Activated CD4-positive, alpha-beta memory T cell treated with anti-CD3 and anti-CD28 coated beads, Interleukin-2, amount 10 ng/mL, durations not matched to agents 7 days and 5 days (primary cell): ENCODE measurements at places on chromosomes 7 and 10. TPM values are rescaled to one million over a fixed set of nuclear protein-coding genes. Genes with fewer than 3 reads are reported as not detected.

DNA sequence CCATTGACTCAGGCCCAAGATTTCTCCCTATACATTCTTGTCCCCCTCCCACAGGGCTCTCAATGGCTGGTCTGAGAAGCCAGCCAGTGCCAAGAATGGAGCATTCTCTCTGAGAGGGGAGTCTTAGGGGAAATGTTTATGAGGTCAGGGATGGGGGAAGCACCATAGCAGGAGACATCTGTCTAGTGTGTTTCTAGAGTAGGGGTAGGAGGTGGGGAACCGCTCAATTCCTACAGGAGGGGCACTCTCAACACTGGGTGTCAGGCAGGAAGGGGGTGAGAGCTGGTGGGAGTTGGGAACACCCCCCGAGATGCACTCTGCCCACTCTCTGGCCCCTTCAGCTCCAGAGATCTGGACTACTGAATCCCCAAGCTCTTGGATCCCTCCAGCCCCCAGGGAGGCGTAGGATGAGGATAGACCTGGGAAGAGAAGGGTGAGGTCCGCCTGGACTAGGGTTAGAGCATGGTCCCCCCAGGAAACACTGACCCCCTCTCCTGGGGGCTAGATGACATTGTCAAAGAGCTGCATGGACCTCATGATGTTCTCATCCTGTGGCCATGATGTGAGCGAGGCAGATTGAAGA is 8.7 kb upstream of the OGA start:
- DNase-seq, result no peak

- no peak for DNase-seq
Observed at GRCh38 chr7:123944395-123944794, 19.4 kb downstream of the SPAM1 start.

DNA sequence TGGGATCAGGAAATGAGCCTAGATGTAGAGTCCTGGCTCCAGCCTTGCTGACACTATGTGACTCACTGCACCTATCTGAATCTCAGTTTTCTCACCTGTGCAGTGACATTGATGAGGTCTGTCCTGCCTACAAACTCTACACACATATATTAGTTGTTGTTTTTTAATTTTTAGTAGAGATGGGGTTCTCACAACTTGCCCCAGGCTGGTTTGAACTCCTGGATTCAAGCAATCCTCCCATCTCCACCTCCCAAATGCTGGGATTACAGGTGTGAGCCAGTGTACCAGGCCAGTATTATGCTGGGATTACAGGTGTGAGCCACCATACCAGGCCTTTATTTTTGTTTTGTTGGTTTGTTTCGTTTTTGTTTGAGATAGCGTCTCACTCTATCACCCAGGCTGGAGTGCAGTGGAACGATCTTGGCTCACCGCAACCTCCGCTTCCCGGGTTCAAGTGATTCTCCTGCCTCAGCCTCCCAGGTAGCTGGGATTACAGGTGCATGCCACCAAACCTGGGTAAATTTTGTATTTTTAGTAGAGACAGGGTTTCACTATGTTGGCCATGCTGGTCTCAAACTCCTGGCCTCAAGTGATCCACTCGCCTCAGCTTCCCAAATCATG is 11.8 kb upstream of the DDIT4 start:
- DNase-seq, result no peak

DNA sequence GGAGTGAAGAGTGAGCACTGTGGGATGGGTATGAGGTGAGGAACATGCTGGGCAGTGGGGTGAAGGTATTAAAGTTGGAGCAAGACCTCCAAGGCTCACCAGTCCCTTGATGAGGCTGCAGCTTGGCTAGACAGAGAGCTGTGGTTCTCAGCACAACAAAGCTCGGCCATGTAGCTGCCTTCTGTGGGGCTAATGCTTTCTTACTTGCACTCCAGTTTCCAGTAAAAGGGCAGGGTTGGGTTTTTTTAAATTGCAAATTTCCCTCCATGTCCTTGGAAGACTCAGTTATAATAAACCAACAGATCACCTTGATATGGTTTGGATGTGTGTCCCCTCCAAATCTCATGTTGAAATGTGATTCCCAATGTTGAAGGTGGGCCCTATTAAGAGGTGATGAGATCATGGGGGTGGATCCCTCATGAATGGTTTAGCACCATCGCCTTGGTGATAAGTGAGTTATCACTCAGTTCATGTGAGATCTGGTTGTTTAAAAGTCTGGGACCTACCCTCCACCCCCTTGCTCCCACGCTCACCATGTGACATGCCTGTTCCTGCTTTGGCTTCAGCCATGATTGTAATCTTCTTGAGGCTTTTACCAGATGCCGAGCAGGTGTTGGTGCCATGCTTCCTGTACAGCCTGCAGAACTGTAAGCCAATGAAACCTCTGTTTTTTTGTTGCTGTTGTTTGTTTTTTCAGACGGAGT is 55.9 kb downstream of the ATXN7L1 start:
- DNase-seq, result no peak

GRCh38 chr7:107551936-107552335 is 11.8 kb downstream of the COG5 start:
- no peak for DNase-seq

GRCh38 chr10:124359336-124359832 is 59.3 kb downstream of the OAT start:
- DNase-seq, result no peak

DNA sequence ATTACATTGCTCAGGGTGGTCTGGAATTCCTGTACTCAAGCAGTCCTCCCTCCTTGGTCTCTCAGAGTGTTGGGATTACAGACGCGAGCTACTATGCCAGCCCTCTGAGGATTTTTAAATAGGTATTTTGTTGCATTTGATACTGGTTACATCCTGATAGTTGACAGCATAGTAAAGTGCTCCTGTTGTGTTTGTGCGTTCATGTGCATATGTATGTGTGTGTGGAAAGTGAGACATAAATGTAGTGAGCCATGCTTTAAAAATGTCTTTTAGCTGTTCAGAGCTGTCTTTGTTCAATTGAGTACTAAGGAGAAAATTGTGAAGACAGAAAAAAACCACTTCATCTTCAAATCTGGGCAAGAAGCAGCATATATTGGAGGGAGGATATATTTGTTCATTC is 27.8 kb downstream of the ZNRF2 start:
- DNase-seq, result no peak

DNA sequence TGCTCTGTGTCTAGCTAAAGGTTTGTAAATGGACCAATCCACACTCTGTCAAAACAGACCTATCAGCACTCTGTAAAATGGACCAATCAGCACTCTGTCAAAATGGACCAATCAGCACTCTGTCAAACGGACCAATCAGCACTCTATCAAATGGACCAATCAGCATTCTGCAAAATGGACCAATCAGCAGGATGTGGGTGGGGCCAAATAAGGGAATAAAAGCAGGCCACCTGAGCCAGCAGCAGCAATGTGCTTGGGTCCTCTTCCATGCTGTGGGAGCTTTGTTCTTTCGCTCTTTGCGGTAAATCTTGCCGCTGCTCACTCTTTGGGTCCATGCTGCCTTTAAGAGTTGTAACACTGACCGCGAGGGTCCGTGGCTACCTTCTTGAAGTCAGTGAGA is 740.5 kb upstream of the POM121L12 start:
- DNase-seq, result no peak

DNA sequence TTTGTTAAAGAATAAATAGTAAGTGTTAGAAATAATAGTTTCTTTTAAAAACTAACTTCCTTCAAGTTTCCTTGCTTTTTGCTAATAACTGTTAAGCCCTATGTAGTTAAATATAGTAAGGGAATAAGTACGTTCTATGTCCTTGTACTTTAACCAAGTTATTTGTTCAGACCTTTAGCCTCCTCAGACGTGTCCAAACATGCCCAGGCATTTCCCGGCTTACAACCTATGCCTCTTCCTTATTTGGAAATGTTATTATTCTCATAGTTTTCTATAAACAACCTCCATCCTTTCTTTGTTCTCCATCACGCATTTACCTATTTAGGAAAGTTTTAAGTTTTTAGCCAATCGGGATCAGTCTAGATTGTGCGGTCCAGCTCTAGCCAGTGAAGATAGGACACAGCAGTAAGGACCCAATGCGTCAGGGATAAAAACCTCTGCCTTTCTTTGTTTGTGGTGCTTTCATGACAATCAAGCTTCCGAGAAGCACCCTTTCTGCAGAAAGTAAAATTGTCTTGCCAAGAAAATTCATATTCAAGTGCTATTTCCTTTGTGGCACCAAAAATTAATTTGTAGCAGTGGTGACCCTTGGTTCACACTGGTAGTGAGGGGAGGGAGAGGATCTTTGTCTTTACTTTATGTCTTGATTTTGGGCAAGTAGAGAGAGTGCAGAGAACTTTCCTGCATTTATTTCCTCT is 851.3 kb upstream of the POM121L12 start:
- DNase-seq, result no peak

- DNase-seq, result no peak
Observed at GRCh38 chr10:25675615-25676014, 258.4 kb upstream of the MYO3A start.

DNA sequence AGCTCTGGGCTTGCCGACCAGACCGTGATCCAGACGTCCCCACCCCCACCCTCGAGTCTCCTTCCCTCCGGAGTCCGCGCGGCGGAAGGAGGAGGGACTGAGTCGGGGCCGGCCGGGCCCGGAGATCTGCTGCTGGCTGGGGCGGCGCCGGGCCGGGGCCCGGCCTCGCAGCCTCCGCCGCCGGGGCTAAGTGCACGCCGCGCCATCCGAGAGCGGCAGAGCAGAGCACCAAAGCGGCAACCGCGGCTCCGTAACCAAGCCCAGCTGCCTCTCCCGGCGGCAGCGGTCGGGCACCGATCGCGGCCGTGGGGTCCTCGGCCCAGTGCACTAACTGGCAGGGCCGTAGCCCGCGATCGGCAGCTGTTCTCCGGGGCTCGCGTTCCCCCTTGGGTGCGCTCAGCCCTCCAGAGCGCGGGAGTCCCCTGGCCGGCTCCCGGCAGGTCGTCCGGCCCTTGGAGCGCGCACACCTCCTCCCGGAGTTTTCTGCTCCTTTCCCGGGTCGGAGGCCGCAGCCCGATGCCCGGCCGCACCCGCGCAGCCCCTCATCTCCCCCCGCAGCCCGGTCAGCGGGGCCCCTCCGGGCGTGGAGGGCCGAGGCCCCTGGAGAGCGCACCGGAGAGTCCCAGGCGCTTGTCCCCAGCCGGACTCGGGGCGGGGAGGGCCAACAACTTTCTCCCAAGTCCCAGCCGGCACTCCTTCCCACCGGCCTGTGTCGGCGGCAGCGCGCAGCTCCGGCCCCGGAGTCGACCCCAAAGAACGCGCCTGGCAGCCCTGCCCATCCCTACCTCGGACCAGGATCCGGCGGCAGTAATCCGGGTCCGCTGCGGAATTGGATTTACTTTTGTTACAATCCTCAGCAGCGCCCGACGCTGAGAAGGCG is 799 bp downstream of the VAX1 start:
- no peak for DNase-seq

OPN4 gene
- total RNA-seq, result not detected

IL2RA gene
- total RNA-seq, result 446 TPM

GBX1 gene
- total RNA-seq, result not detected

SEMA3C gene
- total RNA-seq, result not detected

SCART1 gene
- total RNA-seq, result 15.3 TPM
